ENCODE measurements at places on chromosomes 6 and 20.

- no peak for DNase-seq
These were observed 83.3 kb upstream of the NHSL1 start for GRCh38 chr6:138582573-138582972.

GRCh38 chr20:35801865-35802264 is 30.1 kb downstream of the PHF20 start:
- DNase-seq = no peak

DNA sequence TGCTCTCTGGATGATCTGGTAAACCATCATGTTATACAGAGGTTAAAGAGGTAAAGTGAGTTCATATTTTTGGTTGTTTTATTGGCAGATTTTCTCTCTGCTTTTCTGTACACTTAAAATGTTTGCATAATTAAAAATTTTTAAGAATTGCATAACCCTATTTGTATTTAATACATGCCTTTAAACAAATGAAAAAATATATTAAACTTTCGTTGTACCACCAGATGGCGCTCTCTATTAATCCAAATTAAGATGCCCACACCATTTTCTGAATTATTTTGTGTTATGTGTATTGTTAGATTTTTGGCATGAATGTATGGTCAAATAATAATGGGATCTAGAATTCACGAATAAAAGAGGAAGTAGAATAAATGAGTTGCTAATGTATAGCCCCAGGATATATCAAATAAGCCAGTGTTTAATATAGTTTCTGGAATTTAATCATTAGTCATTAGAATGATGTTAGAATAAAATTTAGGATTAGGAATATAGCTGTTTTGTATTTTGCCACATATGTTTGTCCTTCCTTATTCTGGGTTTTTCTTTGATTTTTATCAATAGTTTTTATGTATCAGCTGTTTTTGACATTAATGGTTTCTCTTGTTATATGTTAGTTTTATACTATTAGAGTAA is 38.9 kb downstream of the SMAP1 start:
- no peak for DNase-seq

DNA sequence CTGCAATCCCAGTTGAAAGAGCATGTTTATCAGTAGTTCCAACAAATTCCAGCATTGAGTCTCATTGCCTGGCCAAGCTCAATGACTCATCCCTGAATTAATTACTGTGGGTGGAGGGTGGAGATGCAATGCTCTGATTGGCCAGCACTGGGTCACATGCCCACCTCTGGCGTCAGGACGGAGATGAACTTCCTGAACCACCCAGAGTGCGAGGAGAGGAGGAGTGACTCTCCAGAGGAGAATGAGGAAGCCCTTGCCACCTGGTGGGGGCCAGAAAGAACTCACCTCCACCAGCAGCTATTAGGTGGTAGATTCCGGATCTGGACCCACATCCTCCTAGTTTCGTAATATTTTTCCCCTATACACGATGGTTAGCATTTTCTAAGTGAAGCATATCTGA is 283.9 kb downstream of the TBC1D7 start:
- DNase-seq = no peak

DNA sequence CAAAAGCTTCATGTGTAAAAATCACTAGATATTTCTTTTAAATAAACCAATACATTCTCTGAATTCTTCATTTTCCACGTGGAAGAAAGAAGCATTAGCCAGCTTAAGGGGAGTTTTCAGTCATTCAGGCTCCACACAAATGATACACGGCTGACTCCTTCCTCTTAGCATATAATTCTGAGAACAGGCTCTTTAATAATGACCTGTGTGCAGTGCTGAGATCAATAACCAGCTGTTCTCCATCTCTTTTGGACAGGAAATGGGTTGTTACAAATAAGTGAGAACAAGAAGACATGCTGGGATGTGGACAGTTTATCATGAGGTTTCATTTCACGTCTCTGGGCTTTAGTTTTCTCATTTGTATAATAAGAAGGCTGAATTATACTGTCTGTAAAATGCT is 146.9 kb upstream of the C6orf118 start:
- DNase-seq = no peak

DNA sequence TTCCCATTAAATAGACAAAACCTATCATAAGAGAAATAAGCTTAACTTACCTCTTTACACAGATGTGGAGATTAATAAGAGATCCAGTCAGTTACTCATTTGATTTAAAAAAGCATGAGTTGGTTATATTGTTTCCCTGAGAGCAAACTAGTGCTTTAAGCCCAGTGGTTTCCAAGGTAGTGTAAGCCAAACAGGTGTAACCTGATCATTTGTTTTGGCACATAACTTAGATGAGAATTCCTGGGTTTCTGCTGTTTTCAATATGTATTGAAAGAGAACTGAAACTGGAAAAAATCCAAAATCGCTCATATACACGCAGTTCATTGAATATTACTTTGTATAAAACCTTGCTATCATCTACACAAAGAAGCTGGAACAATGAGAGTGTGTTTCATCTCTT is 30.5 kb upstream of the SMIM8 start:
- DNase-seq = no peak

- DNase-seq = no peak
These were observed 6.5 kb downstream of the BTN2A2 start for GRCh38 chr6:26389349-26389894.

DNA sequence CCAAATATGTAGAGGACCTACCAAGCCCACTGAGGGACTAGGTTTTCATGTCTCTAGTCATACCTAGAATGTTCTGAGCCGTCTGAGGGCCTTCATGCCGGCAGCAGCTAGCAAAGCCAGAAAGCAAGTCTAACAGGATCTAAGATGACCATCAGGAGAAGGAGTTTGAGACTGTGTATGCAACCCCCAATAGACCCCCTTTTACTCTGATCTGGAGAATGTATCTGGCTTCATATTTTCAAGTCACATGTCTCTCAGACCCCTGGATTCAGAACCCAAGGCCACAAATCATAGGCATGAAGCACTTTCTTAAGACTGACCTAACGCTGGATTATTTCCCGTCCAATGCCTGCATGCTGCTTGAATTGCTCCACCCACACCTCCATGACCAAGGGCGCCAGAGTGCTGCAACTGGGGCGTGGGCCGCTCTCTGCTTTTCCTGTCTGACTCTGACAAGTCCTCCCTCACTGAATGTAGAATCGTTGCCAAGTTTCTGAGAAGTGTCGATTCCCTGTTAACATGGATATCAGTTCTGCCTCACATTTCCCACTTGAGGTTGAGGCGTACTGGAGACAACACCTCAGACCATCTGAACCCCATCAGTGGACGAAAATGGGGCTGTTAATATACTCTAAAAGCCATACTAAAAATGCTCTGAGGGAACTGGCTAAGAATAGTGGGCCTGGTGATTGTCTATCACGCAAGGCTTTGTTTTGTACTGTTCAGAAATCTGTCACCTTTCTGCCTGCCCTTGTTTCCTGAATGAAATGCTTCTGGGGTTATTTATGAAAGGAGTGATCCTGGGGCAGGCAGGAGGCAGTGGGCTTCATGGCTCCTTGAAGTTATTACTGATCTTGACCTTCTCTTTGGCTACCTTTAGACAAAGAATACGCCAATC is 23.9 kb upstream of the ASXL1 start:
- peak; percentile 75 for DNase-seq

DNA sequence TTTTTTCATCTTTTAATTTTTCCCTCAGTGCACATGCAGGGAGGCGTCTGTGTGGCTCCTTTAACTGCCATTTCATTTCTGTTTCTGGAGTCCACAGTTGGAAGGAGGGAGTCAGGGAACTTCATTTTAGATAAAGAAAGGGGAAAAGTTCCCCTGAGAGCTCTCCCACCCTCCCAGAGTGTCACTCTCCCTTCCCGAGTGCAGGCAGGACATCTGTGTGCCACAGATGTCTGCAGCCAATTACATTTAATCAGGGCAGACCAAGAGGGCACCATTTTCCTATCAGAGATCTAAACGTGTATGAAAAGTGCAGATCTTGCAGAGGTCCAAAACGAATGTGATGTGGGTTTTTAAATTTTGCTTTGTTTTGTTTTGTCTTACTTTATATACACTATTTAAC is 96.6 kb downstream of the PXDC1 start:
- DNase-seq = no peak

Measured in adrenal gland (tissue), 19 donors.